D341Med (cell line): ENCODE measurements at places on chromosomes 3 and 15.
A peak's percentile ranks its signal among the peaks of the same experiment; 100 is the strongest.

GRCh38 chr3:149198611-149199010 is 23.0 kb downstream of the CP start:
- DNase-seq, result no peak

DNA sequence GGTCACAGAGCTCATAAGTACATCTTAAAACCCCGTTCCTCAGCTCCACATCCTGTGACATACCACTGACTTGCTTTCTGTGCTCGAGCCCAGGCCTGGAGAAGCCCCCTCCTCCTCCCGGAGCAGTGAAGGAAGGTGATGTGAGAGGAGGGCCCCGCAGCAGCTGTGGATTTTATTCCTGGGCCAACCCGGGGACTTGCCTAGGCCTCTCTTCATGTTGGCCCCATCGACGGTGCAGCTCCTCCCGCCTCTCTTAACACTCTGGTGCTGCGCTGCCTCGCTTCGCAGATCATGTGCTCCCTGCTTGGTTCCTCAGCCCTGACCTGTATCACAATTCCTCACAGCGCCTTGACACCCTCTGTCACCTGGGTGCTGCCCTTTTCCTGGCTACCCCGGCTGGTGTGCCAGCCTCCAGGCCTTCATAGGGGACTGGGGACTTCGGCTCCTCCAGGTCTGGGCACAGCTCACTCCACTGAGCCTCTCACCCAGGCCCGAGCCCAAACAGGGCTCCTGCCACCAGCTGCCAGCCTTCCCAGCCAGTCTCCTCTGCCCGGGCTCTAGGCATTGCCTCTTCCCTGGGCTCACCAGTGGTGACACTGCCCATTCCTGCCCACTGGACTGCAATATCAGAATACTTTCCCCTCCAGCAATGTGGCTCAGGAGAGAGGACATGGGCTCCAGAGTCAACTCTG is 21.5 kb downstream of the MAGEF1 start:
- peak; percentile 27 for DNase-seq

DNA sequence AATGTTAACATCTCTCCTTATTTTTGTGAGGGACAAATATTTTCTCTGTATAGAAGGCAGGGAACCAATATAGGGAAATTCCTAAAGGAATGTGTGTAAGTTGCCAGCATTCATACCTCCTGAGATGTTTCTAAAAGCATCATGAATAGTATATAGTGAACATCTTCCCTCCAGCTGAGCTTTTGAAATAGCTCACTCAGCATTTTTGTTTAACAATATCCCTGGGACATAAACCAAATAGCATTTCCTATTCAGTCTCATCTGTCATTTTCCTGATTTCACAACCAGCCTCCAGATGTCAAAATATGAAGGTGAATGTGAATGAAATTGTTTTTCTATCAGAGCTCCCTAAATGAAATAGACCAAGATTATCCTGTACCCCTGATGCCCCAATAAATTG is 137.2 kb downstream of the PPM1L start:
- DNase-seq, result no peak

DNA sequence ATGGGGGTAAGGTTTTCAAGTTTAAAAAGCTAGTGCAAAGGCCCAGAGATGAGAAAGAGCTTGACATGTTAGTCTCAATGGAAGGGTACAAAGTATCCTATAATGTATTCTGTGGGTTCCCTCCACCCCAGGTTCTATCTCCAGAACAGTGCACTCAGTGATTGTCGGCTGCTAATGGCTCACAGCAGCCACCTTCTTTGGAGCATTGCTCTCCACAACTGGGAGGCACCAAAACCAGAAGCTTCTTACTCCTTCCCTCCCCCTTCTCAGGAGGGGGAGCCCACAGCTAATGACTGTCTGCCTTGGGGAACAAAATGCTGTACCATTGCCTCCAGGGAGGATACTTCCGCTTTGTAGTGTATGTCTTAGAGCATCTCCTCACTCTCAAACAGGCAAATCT is 439.4 kb upstream of the RBMS3 start:
- no peak for DNase-seq

DNA sequence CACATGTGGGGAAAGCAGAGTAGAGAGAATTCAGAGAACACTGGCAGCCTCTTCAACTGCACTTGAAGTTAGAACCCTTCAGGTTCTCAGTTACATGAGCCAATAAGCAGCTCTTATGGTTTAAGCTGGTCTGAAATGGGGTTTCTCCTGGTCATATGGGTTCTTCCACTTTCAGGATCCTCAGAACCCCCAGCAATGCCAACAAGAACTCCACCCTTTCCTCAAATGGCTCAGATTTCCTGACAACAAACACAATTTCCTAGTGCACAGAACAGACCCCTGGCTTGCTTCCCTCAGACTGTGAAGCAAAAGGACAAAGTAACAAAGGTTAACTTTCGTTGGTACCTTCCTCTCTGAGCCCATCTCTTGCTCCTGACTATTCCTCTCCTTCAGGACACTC is 23.9 kb upstream of the FRMD4B start:
- no peak for DNase-seq

- DNase-seq, result no peak
Observed at GRCh38 chr3:177753451-177754155, 556.3 kb upstream of the TBL1XR1 start.

GRCh38 chr3:140472306-140473020 is 205.4 kb upstream of the TRIM42 start:
- no peak for DNase-seq
